MV-4-11 (cell line): ENCODE measurements at places on chromosomes 5 and 9.

GRCh38 chr9:1514250-1514649, 464.1 kb downstream of the DMRT2 start:
- DNase-seq: no peak

GRCh38 chr5:54066433-54066832, 243.9 kb downstream of the ARL15 start:
- no peak for DNase-seq

- DNase-seq: no peak
Observed at GRCh38 chr5:167296661-167297060, 994.8 kb upstream of the WWC1 start.

GRCh38 chr5:38808666-38809343, 37.0 kb upstream of the OSMR start:
- no peak for DNase-seq

- DNase-seq: no peak
Observed at GRCh38 chr5:116377276-116378006, 197.2 kb downstream of the SEMA6A start.

DNA sequence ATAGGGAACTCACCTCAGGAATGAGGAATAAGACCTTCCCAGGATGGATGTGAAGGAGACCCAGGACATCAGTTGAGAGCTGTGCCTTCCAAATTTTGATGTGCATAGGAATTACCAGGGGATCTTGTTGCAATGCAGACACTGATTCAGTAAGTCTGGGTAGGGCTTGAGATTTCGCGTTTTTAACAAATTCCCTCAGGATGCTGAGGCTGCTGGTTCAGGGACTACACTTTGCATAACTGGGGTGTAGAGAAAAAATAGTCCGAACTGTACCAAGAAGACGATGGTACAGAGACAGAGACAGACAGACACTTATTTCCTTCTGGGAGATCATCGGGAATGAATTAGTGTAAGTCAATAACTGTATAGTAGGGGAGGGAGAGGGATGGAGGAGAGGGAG, 82.3 kb upstream of the FREM1 start:
- no peak for DNase-seq

GRCh38 chr9:3575821-3576220, 50.0 kb upstream of the RFX3 start:
- no peak for DNase-seq

- DNase-seq: no peak
Observed at GRCh38 chr5:130090569-130091270, 186.5 kb downstream of the CHSY3 start.

GRCh38 chr5:166535641-166536040, 1755.8 kb upstream of the WWC1 start:
- DNase-seq: no peak

DNA sequence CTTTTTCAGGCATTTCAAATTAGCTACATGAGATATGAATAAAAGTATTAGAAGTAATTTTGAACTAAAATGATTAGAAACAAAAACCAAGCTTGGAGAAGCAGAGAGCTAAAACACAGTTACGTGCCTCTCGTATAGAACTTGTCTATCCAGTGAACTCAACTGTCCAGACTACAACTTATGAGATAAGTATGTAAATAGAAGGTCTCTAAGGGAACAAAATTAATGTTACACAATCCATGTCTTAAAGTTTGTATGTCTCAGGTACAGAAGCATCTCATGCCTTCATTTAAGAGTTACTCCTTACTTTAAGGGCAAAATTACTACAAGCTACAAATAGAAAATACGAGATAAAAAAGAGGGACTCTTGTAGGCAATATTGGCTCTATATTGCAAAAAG, 316.8 kb downstream of the CETN3 start:
- DNase-seq: no peak

- peak; percentile 14 for DNase-seq
Observed at GRCh38 chr9:99356512-99356971, 134.5 kb downstream of the SEC61B start.

- DNase-seq: no peak
Observed at GRCh38 chr5:59760785-59761348, 132.7 kb downstream of the PDE4D start.

DNA sequence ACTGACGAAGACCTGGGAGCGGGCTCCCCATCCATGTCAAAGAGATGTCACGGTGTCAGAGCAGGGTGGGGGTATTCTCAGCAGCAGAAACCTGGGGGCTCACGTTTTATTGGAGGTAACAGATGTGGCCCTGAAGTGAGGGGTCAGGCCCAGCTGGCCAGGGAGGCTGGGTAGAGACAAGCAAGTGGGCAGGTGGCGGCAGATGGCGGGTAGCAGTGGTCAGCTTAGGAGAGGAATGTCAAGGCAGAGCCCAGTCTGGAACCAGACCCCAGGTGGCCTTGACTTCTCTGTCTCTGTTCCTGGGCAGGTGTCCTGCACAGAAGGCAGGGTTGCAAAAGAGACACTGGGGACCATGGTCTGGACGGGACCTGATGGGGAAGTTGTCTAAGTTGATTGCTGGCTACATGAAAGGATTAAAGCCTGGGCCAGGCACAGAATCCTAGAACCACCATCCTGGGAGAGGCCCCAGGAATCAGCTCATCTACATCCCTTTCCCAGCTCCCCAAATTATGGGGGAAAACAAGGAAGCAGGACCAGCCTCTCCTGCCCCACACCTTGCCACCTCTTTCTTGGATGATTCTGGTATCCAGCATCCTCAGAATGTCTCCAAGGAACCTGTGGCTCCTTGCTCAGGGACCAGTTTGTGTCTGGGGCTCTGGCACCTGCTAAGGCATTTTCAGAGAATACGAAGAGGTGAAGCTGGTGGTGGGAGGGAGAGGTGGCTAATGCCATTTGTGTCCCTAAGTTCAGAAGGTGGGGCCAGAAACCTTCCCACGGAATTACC, 72.5 kb downstream of the AMBP start:
- DNase-seq: peak; percentile 25

- DNase-seq: no peak
Observed at GRCh38 chr9:61665829-61666228, 476.0 kb downstream of the SPATA31A7 start.

DNA sequence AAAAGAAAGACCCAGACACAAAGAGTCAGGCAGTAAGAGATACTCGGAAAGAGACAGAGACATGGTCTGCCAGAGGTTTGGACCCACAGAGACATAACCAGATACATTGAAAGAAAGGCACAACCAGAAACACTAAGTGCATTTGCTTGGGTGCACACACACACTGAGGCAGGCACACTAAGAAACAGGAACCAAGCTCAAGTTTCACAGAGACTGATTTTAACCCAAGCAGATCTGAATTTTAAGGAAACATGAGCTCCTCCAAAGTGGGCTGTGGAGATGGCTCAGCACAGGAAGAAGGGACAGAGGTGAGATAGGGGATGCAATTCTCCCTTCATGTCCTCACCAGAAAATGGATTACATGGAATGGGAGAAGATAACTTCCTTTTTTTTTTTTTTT, 9.5 kb downstream of the AQP3 start:
- peak; percentile 58 for DNase-seq

DNA sequence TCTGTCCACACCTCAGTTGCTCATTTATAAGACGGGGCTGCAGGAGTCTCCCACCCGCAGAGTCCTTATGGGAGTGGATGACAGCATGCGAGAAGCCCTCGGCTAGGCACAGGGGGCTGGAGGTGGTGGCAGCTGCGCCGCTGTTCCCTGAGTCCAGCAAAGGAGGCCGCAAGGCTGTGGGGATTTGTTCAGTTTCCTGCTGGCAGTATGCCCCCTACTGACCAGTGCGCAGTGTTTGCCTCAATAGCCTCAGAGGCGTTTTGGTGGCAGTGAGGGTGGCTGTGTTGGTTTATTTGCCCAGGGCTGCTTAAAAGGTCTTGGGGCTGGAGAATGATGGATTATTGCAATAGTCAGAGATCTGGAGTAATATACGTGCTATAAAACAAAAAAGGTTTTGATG, 176.3 kb upstream of the OTULINL start:
- DNase-seq: no peak

DNA sequence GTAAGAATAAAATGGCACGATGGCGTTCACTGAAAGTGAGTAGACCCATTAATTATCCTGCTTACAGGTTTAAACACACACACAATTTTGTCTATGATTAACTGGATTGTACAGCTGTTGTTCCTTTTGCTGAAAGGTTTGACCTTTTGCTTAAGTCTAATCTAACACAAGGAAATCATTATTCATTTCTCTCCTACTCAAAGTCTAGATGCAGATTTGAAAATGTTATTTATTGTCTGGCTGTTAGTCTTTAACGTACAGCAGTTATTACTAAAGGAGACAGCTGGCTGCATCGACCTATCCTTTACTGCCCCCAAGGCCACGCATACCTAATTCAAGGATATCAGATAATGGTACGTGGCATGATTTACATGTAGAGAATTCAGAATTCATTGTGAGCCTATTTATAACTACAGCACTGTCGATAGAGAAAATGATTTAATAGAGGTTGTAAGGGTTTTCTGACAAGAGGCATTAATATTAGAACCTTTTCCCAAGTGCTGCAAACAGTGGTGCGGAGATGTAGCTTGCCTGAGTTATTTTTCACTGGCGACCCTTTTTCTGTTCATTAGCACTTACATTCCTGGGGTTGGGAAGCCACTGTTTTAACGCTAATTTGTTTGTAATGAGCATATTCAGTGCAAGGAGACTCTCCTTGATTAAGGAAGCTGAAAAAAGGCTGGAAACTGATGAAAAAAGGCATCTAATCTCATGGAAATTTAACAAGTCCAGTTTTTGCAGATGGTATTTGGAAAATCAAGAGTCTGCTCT, 368.4 kb upstream of the GRAMD2B start:
- DNase-seq: no peak

- no peak for DNase-seq
Observed at GRCh38 chr9:73216100-73216499, 64.4 kb downstream of the ANXA1 start.

GRCh38 chr5:997711-998110, 10.9 kb upstream of the NKD2 start:
- no peak for DNase-seq

- no peak for DNase-seq
Observed at GRCh38 chr5:10538103-10538788, 25.6 kb upstream of the ANKRD33B start.

DNA sequence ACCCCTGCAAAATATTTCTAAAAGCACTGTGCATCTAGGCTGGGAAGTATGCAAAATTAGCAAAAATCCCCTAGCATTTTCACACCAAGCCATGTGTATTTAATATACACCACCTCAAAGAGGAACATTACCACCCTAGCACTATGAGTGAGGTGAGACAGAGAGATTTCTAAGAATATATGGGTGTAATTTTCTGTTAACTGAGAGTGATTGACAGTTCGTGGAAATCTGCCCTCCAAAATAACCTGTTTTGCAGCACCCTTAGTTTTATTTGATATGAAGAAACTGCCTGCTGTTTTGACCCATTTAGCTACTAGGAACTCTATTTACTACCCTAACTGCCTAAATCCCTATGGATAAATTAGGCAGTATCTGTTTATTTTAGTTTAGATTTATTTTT, 64.2 kb upstream of the CDKN2B start:
- DNase-seq: no peak

GRCh38 chr9:32161720-32162119, 222.7 kb upstream of the ACO1 start:
- no peak for DNase-seq

DNA sequence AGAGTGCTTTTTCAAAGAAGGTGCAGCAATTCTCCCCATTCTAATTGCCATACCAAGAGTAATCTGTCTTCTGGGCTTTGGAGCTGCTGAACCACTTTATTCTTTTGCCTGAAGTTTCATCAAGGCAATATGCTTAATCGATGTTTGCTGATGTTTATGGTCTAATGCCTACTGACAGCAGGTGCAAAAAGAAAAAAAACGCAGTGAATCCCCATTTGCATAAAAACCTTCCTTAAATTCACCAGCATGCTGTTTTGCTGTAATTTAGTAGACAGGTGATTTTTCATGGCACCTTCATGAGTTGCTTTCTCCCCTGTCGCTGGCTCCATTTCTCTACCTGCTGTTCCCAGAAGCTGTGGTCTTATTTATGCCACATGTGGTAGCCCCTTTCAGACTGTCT, 83.1 kb upstream of the MAST4 start:
- DNase-seq: no peak

DNA sequence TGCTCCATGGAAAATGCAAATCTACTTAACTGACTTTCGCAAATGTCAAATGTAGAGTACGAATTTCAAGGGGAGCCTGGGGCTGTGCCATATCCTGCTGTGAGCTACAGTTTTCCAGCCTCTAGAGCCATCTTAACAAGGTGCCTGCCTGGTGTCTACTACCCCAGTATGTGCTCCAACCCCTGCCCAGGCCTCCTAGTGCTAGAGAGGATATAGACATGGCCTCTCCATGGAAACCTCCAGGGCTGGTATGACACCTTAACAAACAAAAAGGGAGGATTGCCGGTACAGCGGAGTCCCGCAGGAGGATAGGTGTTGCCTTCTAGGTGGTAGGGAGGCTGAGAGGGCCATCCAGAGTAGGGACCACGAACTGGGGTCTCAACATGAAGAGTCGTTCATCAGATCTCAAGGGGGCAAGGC, 13.6 kb upstream of the IL3 start:
- no peak for DNase-seq

- no peak for DNase-seq
Observed at GRCh38 chr9:119588874-119589744, 219.9 kb upstream of the BRINP1 start.

DNA sequence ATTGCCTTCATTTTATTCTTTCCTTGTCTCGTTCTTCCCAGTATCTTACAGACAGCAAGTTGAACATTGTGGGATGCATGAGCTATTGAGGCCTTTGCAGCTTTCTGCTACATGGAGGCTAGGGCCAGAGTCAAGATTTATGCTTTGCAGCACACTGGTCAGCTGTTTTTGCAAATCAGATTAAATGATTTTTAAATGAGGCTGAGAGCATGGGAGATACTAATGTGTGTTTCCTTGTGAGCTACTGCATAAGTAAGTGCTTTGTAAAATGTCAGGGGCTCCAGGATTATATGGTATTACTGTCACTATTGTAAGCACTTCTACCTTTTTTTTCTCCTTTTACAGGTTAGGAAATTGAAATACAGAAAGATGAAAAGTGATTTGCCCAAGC, 111.0 kb upstream of the CDKN2B start:
- no peak for DNase-seq

DNA sequence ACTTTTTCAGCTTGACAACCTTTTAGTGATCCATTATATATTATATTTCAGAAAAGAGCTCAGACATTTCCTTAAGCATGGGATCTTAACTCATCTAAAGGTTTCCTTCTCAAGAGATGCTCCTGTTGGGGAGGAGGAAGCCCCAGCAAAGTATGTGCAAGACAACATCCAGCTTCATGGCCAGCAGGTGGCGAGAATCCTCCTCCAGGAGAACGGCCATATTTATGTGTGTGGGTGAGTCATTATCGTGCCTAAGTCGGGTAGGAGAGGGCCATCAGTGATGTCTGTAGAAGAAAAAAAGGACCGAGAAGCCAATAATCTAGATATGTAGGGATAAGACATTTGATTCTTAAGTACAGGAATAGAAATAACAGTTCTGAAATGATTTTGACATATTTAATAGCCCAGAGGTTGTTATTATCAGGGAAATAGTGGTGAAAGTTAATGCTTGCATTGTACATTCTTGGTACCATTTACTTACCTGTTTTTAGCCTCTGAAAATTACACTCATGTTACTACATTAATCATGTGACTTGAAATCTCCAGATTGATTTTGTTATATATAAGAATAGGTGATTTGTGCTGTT, 28.2 kb downstream of the MTRR start:
- DNase-seq: peak; percentile 42
